Type B pancreatic cell (in vitro differentiated cells): ENCODE measurements at places on chromosomes 1 and 21. TPM values are rescaled to one million over a fixed set of nuclear protein-coding genes. Genes with fewer than 3 reads are reported as not detected.

- peaks cover 55% of the 10 kb centered on the region for H3K4me1 ChIP-seq
- no peaks in the 10 kb centered on the region for H3K36me3 ChIP-seq
- H3K27ac ChIP-seq: peak overlapping the region; percentile 84
- H3K4me3 ChIP-seq: peak overlapping the region; percentile 64
- peaks cover 40% of the 10 kb centered on the region for H3K27me3 ChIP-seq
These were observed 51.7 kb downstream of the SIM2 start for GRCh38 chr21:36750576-36750959.

ZMYND12 gene
- 1.5 and 1.8 TPM in 2 replicates for total RNA-seq

RHBG gene
- 0.17 and 0.88 TPM in 2 replicates for total RNA-seq

GRIK3 gene
- total RNA-seq: 1.4 and 2.3 TPM in 2 replicates

GRCh38 chr21:33403128-33403785 is at the start of gene IFNGR2:
Gene IFNGR2 (plus strand): TSS chr21:33403413. CDS start chr21:33403544, 131 bp downstream.
- peaks cover 20% of the 10 kb centered on the region for H3K4me1 ChIP-seq
- peaks cover 8% of the 10 kb centered on the region for H3K36me3 ChIP-seq
- H3K27ac ChIP-seq: peak within 1 kb of the TSS; percentile 89
- no peak for DNase-seq
- H3K27me3 ChIP-seq: no peaks in the 10 kb centered on the region

CSMD2 gene
- 0.48 and 1.8 TPM in 2 replicates for total RNA-seq

DNA sequence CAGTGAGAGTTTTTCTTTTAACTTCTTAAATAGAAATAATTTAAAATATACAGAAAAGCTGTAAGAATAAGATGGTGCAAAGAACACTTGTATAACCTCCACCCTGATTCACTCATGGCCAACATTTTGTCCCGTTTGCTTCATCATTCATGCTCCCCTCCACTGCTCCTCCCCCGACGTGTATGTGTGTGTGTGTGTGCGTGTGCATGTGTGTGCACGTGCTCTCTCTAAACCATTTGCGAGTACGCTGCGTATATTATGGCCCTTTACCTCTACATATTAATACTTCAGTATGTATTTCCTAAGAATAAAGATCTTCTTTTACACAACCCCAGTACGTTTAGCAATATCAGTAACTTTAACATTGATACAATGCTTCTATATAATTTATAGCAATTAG is 43.0 kb downstream of the TRAF5 start:
- no peak overlapping the region for H3K4me3 ChIP-seq
- no peak overlapping the region for H3K27ac ChIP-seq
- no peaks in the 10 kb centered on the region for H3K4me1 ChIP-seq

DNA sequence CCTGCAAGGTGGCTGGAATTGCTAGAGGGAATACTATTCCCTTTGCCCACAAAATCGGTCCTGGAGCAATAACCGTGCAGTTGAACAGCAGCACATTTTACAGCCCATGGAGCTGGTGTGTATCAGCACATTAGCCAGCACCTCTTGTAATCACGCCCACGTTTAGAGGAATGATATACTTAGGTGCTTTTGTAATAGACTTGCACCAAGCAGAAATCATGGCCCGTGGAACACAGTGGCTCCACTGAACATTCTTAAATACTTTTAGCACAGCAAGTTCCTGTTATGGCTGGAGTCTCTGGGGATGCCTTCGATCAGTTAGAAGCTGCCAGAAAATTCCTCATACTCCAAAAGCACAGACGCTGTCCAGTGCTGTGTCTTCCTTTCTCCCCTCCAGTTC is 218.1 kb upstream of the FAM78B start:
- no peak for DNase-seq
- no peak overlapping the region for H3K4me3 ChIP-seq
- no peaks in the 10 kb centered on the region for H3K4me1 ChIP-seq

DNA sequence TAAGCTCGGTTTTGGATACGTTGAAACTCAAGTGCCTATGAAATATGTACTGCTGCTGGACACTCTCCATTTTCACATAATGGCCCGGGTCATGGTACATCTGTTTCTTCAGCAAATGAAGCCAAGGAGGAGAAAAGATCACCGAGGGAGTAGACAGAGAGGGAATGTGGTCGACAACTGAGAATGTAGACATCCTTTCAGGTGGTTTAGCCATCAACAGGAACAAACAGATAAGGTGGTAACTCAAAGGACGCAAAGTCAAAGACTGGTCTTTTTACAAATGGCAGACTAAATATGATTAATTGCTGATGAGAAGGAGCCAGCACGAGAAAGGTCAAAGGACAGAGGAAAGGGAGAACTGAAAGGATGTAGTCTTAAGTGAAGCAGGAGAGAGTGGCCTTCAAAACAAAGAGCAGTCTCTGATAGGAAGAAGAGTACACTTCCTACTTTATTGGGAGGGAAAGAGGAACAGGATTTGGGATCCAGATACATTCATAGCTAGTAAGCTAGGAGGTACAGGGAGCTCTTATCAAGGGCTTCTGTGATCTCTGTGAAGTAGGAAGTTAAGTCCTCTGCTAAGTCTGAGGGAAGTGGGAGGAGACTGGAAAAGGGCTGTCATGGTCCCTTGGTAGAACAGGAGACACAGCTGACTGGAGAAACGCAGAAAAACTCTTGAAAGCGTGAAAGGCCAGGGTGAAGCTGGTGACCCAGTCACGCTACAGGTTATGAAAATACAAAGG is 28.3 kb downstream of the NUP133 start:
- H3K36me3 ChIP-seq: peaks cover 31% of the 10 kb centered on the region
- no peaks in the 10 kb centered on the region for H3K4me1 ChIP-seq
- H3K4me3 ChIP-seq: no peak overlapping the region

DNA sequence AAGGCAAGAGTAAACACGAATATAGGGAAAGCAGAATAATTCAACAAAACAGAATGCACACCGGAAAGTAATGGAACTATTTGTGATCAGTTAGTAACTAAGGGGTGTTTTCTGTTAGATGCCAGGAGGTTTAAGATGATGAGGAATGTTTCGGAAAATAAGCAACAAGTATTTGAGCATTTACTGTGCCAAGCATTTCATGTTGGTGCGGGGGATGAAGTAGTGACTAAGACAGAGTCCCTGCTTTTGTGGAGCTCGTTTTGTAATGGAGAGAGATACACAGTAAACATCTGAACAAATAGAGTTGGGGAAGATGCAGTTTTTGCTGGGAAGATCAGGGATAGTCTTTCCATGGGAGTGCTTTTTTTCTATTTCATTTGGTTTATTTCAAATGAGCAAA is 78.7 kb downstream of the DYRK1A start:
- H3K36me3 ChIP-seq: peaks cover 30% of the 10 kb centered on the region
- peaks cover 29% of the 10 kb centered on the region for H3K4me1 ChIP-seq
- H3K27ac ChIP-seq: no peak overlapping the region

GRCh38 chr1:170145770-170146676 is at the start of gene NTMT2:
Gene NTMT2 (plus strand): TSS chr1:170145959. CDS start chr1:170146108, 149 bp downstream.
- H3K27me3 ChIP-seq: no peaks in the 10 kb centered on the region
- peak within 1 kb of the TSS; percentile 78 for H3K4me3 ChIP-seq
- no peaks in the 10 kb centered on the region for H3K36me3 ChIP-seq
- peak within 1 kb of the TSS; percentile 86 for H3K27ac ChIP-seq
- peaks cover 36% of the 10 kb centered on the region for H3K4me1 ChIP-seq

DNA sequence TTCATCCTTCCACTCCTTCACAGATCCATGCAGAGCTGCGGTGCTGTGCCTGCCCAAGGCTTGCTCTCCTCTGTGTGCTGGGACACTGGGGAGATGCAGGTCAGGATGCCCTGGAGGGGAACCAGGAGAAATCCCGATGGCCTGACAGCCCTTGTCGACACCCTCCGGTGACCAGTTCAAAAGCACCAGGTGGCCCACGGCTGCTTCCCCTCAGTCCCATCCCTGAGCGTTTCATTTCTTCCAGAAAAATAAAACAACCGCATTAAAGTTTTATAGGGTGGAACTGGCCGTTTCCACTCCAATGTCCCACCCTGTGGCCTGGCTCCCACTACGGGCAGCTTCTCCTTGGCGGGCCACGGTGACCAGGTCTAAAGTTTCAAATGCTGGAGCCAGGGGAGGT is 48.3 kb downstream of the SLC66A1 start:
- peaks cover 4% of the 10 kb centered on the region for H3K36me3 ChIP-seq
- H3K4me1 ChIP-seq: peaks cover 16% of the 10 kb centered on the region
- no peak overlapping the region for H3K27ac ChIP-seq
- H3K4me3 ChIP-seq: no peak overlapping the region

DNA sequence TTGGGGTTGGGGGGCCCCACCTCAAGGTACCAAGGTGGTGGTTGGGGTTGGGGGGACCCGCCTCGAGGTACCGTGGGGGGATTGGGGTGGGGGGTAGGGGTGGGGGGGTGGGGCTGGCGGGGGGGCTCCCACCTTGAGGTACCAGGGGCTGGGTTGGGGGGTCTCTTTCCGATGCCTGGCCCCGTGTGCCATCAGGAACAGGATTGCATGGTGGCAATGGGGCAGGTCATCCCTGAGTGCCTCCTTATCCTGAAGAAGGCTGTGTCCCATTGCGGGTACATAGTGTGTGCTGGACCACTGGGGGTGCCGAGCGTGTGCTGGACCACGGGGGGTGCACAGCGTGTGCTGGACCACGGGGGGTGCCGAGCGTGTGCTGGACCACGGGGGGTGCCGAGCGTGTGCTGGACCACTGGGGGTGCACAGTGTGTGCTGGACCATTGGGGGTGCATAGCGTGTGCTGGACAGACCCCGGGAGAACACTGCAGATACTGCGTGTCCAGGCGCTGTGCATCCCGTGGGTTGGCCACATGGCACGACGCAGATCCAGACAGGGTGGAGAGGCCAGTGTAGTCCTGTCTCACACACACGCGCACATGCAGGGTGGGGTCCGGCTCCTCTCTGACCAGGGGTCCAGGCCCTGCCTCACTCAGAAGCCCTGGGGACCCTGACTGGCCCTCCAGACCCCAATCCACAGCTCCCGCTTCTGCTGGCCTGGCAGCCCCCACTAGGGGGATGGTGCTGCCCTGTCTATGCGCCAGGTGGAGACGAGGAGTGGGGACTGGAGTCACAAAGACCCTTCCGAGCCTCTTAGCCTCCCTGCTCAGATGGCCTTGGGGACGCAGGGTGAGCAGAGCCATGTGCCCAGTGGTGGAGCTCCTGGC is 4.2 kb downstream of the SCNN1D start:
- H3K4me3 ChIP-seq: no peak overlapping the region
- H3K36me3 ChIP-seq: no peaks in the 10 kb centered on the region
- H3K4me1 ChIP-seq: no peaks in the 10 kb centered on the region
- no peak overlapping the region for H3K27ac ChIP-seq
- no peak for DNase-seq
- H3K27me3 ChIP-seq: no peaks in the 10 kb centered on the region

DNA sequence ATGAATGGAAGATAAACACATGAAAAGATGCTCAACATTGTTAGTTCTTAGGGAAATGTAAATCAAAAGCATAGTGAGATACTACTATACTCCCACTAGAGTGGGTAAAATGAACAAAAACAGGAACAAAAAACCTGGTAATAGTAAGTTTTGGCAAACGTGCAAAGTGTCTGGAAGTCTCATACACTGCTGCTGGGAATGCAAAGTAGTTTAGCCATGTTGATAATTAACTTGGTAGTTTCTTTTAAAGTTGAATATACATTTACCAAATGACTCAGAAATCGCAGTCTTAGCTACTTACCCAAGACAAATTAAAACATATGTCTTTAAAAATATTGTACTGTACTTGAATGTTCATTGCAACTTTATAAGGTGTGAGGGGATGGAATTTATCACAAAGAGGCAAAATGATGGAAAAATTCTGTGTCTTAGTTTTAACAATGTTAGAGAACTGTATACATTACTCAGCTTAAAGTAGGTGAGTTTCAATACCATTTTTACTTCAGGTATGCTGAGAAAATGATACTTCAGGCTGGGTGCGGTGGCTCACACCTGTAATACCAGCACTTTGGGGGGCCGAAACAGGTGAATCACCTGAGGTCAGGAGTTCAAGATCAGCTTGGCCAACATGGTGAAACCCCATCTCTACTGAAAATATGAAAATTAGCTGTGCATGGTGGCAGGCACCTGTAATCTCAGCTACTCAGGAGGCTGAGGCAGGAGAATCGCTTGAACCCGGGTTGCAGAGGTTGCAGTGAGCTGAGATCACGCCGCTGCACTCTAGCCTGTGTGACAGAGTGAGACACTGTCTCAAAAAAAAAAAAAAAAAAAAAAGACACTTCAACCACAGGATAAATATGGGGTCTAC is 102.3 kb downstream of the PDE4B start:
- no peak overlapping the region for H3K4me3 ChIP-seq
- no peak for DNase-seq
- no peaks in the 10 kb centered on the region for H3K4me1 ChIP-seq

DNA sequence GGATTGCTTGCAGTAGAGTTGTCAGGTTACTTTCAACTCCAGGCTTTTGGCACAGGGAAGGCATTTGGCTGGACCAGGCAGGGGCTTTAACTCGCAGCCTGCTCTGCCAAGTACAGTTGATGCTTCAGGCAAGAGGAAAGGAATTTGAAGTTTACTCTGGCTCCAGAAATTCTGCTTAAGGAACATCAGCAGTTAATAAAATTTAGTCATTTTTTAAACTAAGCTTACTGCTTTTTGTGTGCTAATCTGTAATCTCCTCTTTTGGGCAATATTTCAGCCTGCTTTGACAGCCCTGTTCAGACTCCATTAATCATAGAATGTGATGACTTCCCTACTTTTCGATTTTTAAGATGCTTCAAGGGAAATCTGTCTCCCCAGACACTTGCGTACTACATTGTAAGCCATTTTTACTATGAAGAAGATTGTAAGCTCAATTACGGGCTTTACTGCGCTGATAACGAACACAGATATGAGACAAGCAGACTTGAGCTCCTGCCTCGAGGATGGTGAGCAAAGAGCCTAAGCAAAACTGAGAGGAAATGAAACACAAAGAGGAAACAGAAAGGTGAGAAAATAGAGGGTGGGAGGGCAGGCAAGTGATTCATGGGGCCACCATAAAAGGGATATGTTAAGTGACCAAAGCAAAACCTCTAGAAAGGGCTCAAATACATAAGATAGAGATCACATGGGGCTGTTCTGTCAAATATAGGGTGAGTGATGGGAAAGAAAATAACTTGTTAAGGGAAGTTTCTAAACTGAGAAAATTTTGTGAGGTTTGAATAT is 76.6 kb upstream of the VAV3 start:
- H3K27me3 ChIP-seq: peaks cover 5% of the 10 kb centered on the region
- no peak for DNase-seq
- peaks cover 5% of the 10 kb centered on the region for H3K4me1 ChIP-seq
- no peak overlapping the region for H3K4me3 ChIP-seq

GPN2 gene
- 28.7 and 35.1 TPM in 2 replicates for total RNA-seq

FHAD1 gene
- total RNA-seq: 0.93 and 3.8 TPM in 2 replicates

DNA sequence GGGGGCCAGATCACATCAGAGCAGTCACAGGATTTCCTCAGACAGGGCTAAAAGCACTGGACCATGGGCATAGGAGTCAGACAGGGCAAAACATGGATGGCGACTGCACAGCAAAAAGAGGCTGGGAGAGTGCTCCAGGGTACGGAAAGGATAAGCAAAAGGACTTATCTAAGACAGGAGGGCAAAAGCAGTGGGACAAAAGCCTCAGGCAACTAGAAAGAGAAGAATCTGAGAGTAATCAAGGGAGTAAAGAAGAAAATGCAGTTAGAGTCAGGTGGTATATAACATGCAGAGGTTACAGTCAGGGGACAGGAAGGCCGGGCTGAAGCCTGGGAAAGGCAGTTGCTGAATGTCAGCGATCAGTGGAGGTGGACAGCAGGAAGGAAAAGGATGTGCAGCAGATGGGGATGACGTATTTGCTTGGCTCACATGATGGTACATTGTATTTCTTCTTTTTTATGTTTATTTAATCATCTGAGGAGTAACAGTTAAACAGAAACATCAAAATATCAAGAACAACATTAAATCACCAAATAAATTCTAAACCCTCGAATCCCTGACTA is 63.1 kb upstream of the CNN3 start:
- H3K4me1 ChIP-seq: peaks cover 31% of the 10 kb centered on the region
- no peak for DNase-seq
